ENCODE measurements at places on chromosomes 13 and 19.
A peak's percentile ranks its signal among the peaks of the same experiment; 100 is the strongest.

- DNase-seq, result no peak
Measured at GRCh38 chr13:36088001-36088400, 43.2 kb downstream of the DCLK1 start.

GRCh38 chr19:13181747-13182388, 31.7 kb downstream of the IER2 start:
- peak; percentile 14 for DNase-seq

GRCh38 chr19:14370169-14370939, 10.9 kb upstream of the ADGRE5 start:
- DNase-seq, result no peak

DNA sequence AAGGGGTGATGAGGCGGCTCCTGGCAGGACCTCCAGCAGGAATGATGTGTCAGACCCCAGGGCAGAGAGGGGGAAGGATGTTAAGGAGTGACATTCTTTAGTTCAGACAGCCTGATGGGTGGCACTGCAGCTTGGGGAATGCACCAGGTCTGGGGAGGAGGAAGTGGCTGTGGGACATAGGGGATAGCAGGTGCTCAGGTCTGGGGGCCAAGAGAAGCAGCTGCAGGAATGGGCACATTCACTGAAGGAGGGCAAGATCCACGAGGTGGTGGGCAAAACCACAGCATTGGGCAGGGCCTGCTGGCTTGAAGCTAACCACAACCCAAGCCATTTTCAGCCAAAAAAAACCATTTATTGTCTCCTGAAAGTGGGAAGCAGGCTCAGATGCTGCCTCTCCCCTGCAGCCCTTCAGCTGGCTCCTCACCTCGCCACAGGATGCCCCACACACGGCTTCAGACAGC, 26.5 kb downstream of the COMP start:
- DNase-seq, result no peak

DNA sequence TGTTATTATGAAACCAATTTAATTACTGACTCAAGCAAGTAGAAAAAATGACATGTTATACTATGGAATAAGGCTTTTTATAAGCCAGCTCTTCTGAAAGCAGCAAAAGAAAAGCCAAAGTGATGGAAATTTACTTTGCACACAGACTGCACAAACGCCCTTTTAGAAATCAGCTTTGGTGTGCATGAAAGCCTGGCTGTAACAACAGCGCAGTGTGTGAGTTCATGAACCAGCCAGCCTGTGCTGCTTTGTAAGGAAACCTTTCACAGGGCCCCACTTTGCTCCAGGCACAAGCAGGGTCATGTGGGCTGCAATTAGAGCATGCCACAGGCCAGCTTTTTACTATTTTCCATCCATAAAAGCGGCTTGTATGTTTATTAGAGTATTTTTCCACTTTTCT, 13.6 kb upstream of the IFT88 start:
- peak; percentile 3 for DNase-seq

GRCh38 chr13:78675112-78675511, 16.2 kb upstream of the OBI1 start:
- no peak for DNase-seq

GRCh38 chr19:42247640-42248199, 5.3 kb upstream of the GSK3A start:
- no peak for DNase-seq

DNA sequence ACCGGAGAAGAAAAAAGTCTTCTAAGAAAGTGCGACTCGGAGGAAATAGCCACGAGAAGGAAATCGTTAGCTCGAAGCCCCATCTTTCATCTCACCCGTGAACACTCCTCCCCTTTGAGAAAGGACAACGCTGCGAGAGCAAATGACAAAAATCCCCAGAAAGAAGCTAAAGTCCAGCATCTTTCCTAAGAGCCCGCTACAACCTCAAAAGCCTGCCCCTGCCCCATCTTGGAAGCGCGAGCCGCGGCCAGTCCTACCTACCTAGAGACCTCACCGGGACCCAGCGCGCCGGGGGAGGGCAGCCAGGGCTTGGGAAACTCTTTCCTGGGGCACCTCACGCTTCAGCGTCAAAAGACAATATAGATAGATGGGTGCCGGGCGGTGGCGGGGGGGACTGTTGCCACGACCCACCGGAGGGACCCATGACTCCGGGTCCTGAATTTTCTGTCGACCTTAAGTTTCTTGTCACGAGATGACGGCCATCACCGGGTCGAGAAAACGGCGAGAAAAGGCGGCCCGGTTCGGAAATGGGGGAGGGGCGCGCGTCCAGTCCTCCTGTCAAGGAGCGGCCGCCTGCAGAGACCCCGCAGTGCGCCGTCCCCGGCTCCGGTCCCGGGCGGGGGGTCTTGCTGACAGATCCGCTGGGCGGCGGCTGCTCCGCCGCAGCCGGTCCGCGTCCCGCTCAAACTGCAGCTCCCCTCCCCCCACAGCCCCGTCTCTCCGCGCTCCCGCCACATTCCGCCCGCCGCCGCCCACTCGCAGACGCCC, 65.9 kb downstream of the KCNRG start:
- DNase-seq, result peak; percentile 6

GRCh38 chr19:10238172-10238783, 7.1 kb upstream of the S1PR2 start:
- peak; percentile 60 for DNase-seq

DNA sequence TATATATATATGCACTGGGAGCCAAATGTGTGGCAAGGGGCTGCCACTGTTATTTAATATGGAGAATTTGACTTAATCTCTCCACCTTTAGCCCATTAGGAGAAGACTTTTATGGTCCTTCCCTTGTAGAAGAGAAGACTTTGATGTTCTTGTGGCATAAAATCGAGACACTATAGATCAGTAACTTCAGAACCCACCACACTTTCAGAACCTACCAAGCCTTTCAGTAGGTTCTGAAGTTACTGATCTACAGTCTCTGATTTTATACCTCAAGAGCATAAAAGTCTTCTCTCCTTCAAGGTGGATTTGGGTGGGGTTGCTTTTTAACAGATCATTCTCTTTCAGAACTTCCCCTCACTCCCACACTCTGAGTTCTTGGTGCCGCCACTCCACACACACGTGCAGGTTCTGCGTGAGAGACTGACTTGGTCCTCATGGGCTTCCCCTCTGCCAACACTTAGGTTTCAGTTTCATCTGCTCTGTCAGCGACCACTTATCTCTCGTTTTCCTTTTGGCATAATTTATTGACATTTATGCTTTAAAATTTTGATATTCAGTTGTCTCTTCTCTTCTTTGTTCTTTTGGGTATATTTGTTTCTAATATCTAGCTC, 213.4 kb upstream of the PCDH17 start:
- DNase-seq, result no peak

- DNase-seq, result peak; percentile 96
Measured at GRCh38 chr19:2970201-2970835, 7.0 kb upstream of the TLE6 start.

DNA sequence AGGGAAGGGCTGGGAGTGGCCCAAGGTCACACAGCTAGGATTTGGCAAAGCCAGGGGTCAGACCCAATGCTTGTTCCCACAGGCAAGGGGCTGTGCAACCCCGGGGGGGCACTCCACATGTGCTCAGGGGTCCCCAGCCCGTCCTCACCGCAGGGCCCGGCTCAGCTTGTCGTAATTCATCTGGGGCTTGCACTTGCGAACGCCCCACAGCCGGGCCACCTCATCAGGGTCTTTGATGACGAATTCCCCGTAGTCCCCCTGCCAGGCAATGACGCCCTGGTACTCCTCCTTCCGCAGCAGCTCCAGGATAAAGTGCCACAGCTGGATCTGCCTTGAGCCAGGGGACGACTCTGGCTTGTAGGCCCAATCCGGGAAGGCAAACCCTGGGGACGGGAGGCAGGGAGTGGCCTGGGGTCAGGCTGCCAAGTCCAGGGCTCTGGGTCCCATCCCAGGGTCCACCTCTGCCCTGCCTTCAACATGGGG, 4.7 kb downstream of the ERF start:
- no peak for DNase-seq

DNA sequence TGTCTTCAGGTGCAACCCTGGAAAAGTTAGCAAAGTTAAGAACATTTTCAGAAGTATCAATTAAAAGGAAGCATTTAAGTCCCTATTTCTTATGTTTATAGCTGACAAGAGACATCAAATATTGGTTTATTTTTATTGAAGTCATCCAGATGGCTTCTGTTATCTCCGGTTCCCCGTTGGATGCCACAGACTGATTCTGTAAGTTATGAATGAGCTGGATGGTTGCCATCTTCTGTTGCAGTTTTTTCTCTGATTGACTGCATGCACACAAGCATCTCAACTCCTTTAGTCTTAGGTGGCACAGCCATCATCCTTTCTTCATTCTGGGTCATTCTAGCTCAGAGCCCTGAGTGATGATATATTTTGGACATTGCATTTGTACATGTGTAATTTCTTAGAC, 10.6 kb upstream of the OXGR1 start:
- no peak for DNase-seq

DNA sequence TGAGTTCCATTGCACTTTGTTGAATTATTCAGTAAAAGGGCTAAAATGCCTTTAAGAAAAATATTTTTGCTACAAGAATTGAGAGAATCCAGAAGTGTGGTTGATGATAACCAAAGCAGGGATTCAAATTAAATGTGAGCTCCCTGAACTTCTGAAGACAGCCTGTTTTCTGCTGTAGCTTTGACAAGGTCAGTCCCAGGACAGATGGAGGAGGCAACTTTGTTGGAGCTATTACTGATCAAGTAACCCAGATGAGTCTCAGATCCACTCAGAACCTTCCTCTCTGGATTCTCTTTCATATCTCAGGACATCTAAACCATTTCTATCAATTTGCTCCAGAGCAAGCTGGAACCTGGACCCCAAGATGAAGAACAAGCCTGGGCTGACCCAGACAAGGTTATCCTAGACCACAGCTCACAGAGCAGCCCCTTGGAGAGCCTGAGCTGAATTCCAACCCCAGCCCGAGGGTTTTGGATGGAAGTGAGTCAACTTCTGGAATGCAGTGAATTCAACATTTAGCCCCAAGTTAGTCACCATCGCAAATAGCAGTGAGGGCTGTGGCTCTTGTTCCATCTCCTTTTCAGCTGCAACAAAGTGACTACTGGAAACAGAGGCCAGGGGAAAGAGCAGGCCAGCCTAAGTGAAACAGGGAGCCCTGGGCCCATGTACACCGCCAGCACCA, 137.8 kb upstream of the TSC22D1 start:
- peak; percentile 89 for DNase-seq

- DNase-seq, result no peak
Measured at GRCh38 chr13:60629158-60629557, 232.1 kb downstream of the TDRD3 start.

DNA sequence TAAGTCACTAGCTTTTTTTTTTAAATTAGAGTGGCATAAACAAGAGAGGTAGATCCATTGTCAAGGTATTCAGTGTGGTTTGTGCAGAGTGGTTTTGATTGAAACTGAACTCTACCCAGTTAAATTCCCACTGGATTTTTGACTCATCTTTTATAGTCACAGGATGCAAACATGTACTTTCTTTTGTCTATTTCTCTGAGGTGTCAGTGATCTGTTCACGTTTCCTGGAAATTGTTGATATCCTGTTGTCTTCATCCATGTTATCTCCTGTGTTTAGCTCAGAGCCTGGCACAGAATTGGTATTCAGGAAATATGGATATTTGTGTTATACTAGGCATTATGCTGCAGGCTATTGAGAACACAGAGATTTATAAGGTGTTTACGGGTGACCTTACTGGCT, 119.7 kb downstream of the PCCA start:
- DNase-seq, result no peak

- DNase-seq, result no peak
Measured at GRCh38 chr19:38742296-38742695, 2.0 kb downstream of the CAPN12 start.

DNA sequence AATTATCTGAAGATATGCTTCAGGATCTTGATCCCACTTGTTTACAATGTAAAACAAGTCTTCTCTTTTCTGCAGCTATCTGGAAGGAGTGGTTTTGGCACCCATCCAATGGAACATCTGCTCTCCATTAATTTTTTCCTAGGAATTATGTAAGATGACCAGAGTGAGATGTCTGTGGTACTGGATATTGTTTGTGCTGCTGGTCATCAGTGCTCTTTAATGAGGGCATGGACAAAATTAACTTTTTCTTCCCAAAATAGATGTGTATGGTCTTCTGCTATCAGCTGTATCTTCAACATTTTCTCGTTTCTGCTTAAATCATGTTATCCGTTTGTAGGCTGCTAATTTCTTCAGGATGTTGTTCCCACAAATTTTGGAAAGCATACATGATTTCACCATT, 415.4 kb upstream of the KLHL1 start:
- no peak for DNase-seq

- no peak for DNase-seq
Measured at GRCh38 chr19:3176715-3177501, 1.7 kb upstream of the S1PR4 start.

GRCh38 chr13:102869948-102870676, 24.3 kb downstream of the ERCC5 start:
- DNase-seq, result no peak

GRCh38 chr13:100941377-100942368, 267.1 kb upstream of the TMTC4 start:
- DNase-seq, result no peak

DNA sequence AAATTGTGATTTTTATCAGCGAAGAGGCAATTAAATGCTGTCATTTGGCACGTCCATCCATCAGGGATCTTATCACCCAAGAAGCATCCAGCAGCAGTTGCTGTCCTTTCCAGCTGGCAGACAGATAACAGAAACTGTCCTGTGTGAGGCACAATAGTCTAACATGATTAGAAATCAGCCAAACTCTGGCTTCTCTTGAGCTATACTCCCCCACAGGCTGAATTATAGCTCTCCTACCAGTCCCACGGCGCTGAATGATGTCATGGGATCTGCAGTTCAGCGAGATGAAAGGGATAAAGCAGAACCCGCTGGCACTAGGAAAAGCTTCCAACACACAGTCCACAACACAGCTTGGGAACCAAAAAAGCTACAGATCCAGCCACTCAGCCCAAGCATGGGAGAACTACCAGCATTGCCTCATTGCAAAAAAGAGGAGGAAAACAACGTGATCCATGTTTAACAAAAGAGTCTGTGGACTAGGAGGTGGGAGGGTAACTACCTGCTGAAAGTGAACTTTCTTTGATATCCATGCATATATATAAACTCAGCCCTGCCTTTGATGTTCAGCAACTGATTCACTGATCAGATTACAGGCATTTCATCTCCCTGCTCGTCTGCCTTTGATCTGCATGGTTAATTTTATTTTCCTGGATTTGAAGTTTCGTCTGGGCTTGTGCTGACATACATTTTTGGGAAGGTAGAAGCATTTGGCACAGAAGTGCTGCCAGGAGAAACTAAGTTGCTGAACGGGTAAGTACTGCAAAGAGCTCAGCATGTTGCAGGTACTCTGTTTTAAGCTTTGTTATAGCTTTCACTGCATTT, at the start of gene TNFRSF19:
Gene TNFRSF19, plus strand, starts transcription at position 314 of the 822 bp plus-strand sequence. CDS start 19,772 bp downstream, outside the sequence.
- peak; percentile 21 for DNase-seq

- DNase-seq, result no peak
Measured at GRCh38 chr19:17656970-17657369, 31.2 kb downstream of the UNC13A start.

DNA sequence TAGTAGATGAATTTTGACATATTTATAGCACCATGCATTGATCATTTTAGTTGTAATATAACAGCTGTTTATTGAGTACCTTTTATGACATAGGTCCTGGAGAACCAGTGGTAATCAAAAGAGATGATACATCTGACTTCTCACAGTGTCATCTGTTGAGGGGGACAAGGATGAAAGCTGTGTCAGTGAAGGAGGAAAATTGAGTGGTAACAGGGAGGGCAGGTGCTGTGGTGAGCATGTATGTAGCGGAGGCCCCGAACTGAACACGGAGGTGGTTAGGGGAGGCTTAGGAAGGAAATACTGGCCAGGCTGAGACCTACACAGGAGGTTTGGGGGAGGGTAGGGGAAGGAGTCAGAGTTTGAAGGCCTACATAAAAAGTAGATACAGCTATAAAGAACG, 199.7 kb downstream of the GGACT start:
- DNase-seq, result no peak

Measured in fibroblast of gingiva (primary cell).